NCI-H1417 treated with DMSO at 0.1 percent for 48 hours (cell line): ENCODE measurements at places on chromosomes 13 and 19.

- DNase-seq: no peak
These were observed 6.6 kb upstream of the BCL3 start for GRCh38 chr19:44741841-44742329.

DNA sequence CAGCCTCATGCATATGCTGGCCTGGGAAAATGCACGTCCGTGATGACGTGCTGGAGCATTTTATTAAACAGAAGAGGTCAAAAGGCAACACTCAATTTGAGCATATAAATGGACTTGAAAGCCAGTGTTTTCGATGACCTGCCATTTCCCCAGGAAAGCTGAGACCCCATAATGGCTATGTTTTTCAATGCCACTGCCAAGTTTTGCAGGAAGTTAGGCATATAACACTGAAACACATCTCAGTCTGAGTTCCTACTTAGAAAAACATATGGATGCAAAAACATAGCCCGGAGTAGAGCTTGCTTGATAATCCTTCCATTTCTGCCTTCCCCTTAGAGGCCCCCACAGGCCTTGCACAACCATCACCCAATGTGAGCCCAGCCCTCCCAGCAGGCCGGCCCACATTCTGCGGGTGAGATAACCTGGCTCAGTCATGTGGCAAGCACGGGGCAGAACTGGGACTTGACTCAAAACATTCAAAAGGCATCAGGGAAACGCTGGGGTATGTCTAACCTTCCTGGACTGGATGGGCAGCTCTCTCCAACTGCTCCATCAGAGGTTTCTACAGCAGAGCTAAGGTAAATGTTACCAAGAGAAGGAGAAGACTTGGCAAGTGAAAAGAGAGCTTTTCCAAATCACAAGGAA, 24.9 kb downstream of the EPS15L1 start:
- DNase-seq: no peak

DNA sequence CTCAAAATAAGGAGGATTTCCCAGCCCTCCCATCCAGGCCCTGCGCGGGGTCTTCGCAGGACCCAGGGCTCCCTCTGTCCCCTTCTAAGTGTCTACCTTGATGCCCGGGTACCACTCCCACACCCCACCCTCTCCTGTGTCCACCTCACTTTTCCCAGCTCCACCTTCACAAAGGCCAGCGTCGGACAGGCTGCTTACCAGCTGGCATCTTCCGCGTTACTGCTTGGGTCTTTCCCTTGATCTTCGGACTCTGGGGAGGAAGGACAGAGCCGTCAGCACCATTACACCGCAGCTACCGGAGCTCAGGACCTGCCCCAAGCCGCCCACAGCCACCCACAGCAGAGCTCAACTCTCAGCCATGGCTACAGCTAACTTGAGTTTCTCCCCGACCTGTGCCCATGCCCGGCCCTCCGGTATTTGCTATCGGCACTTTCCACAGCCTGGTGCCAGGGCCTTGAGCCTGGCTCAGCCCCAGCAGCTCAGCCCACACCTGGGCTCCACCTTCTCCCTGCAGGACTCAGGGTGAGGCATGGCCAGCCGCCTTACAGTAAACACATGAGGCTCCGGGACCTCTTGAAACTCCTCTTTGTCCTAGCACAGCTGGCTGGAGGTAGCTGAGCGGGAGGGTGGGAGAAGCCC, 3.8 kb downstream of the C13orf46 start:
- no peak for DNase-seq

GRCh38 chr13:27401210-27401609, 23.2 kb upstream of the GTF3A start:
- DNase-seq: no peak

DNA sequence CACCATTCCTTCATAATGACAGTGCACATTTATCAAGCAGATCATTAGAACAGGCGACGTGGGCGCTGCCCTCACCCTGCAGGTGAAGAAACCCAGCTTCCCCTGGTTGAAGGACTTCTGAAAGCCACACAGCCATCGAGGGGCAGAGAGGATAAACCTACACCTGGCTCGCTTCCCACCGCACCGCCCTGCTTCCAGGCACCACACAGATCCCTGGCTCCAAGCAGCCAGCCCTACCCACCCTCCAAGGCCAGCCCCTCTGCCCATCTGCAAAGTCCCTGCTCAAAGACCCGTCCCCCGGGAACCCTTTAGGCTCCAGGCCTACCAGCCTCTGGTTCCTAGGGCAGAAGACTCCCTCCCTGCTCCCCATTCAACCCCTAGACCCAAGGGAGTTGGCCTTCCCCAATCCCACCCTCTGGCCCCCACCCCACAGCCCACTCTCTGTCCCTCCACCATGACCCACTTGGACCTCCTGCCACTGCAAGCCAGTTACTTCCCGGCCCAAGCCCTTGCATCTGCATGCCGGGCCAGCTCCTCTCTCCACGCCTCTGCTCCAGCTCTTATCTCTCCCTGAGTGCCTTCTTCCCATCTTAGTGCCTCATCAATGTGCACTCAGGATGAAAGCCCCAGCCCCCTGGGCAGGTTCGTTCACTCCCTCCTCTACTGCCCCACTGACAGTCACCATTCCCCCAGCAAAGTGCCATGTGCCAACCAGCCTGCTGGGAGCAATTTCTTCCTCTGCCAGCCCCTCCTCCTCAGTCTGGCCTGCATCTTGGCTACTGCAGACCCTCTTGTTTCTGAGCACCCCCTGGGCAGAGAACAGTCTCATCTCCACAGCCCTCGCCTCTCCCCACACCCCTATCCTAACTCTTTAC, 28.0 kb downstream of the PEPD start:
- DNase-seq: no peak

DNA sequence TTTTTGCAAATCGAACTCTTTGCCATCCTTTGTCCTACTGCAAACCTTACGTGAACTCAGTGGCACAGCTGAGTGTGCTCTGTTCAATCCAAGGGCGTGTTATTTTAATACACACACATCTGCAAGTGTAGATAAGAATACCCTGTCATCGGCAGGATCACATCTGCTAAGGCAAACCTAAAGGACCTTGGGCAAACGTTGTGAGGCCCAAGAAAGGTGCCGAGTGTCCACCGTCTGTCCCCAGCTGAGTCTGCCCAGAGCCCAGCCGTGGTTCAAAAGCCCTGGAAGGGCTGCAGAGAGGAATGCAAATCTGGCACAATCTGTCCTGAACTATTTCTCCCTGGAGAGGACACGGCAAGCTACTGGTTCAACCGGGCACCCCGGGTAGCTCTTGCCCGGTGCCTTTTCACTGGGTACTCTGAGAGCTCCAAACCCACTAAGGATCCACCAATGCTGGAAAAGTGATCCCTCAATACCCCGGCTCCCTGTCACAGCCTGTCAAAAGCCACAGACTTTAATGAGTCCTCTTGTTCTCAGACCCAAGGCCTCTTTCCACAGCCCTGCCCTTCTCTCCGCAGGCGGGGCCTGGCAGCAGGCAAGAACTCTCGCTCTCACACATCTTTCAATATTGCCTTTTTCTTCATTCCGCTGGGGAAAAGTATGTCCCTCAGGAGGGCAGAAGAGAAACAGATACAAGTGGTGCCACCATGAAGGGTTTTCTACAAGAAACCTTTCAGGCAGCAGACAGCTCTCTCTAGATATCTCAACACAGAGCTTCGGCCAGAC, 17.0 kb downstream of the SLC7A1 start:
- DNase-seq: no peak
